Stimulated activated CD4-positive, alpha-beta T cell treated with anti-CD3 and anti-CD28 coated beads, Interleukin-4, amount 100 ng/mL, for 24 hours (primary cell): ENCODE measurements at places on chromosomes 1 and 21.

DNA sequence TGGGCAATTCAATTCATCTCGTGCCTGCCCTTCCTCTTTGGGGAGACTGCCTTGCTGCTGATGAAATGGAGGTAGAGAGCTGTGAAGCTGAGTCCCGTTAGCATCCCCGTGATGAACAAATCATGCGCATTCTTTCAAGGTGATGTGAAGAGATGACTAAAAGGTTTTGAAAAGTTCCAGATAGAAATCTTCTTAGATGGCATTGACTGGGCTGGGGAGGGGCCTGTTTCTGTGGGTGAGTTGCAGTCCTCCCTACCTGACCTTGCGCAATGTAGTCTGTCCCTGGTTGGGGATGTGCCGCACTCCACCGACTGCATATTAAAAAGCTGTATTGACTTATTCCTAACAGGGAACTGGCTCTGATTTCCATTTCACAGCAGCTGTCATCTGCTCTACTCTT, 49.6 kb downstream of the ST6GALNAC3 start:
- no peak for DNase-seq

DNA sequence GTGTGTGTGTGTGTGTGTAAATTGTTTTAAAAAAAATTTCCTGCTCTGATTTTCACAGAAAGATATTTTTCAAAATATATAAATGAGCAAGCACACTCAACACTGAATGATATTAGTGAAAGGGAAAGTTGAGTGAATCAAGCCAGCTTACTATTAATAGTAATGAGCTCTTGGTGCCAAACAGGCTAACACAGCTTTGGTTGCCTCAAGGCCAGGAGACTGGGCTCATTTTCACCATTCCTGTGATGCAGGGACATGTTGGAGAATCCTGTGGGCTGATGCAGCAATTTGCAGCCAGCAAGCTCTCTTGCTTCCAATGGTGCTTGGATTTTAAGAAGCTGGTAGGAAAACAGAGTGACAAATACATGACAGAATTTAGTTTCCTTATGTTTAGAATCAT, 30.2 kb downstream of the PLA2G4A start:
- DNase-seq: no peak

GRCh38 chr1:182651339-182651724, 33.1 kb downstream of the RGS8 start:
- no peak for DNase-seq

DNA sequence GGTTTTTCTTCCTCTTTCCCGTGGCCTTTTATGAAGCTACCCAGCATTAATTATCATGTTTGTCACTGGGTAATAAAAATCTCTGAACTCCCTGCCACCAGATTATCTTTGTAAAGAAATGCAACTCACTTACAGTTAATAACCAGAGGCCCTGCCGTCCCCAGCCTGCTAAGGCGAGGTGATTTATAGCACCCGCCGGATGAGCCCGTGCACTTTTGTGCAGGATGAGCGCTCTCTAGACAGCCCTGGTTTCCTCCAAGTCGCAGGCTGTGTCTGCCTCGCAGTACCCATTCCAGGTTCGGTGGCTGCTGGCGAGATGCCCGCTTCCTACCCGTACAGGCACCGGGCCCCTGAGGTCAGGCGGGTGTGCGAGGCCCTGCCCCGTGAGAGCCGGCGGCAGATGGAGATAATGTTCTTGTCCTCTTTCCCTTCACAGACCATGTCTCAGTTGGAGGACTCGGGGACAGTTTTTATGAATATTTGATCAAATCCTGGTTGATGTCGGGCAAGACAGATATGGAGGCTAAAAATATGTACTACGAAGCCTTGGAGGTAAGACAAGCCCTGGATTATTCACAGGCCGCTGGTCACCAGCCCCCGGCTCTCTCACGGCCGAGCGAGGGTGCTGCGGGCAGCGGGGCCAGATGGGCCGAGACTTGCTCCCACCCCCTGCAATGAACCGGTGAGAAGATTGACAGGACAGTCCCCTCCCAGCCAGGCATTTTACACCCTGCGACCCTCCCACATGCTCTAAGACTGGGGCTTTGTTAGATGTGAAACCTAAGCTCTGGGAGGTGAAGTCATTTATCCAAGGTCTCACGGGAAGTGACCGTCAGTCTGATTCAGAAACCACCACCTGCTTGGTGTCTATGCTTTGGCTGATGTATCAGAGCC, 28.5 kb upstream of the SELENON start:
- peak; percentile 11 for DNase-seq

- peak; percentile 36 for DNase-seq
These were observed 330.9 kb downstream of the S1PR1 start for GRCh38 chr1:101567582-101568189.
